Left cardiac atrium (tissue), 4 donors: ENCODE measurements at places on chromosomes 12 and 14. TPM values are rescaled to one million over a fixed set of nuclear protein-coding genes. Genes with fewer than 3 reads are reported as not detected.
A peak's percentile ranks its signal among the peaks of the same experiment; 100 is the strongest.

DNA sequence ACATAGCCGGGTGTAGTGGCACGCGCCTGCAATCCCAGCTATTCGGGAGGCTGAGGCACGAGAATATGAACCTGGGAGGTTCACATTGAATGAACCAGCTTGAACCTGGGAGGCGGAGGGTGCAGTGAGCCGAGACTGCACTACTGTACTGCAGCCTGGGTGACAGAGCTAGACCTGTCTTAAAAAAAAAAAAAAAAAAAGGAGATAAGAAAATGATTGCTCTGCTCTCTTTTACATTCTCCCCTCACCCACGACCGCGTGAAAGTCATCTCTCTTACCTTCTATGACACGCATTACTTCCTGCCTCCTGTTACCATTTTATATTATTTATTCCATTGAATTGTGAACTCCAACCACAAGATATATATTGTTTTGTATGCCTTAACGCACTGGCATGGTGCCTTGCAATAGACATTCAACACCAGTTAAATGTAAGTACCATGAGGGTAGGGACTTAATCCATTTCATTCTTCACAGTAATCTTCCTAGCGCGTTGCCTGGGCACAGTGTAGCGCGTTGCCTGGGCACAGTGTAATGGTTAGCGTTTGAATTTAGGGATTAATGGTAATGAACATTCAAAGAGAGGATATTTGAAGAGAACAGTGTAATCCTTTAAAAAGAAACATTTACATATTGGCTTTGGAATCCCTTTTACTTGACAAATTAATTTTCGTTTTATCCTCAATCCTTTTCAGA, 2.7 kb downstream of the RAP1B start:
- DNase-seq = no peak

Gene SLC48A1
- 28.9 TPM for total RNA-seq

GRCh38 chr14:32697704-32698103, 241.0 kb upstream of the NPAS3 start:
- DNase-seq = no peak

Gene RTL1
- total RNA-seq = not detected

Gene SCN8A
- total RNA-seq = 0.41 TPM

GRCh38 chr12:11836282-11837151, 187.0 kb downstream of the ETV6 start:
- DNase-seq = no peak

- no peak for DNase-seq
These were observed 148.2 kb upstream of the CLEC14A start for GRCh38 chr14:38404100-38404541.

DNA sequence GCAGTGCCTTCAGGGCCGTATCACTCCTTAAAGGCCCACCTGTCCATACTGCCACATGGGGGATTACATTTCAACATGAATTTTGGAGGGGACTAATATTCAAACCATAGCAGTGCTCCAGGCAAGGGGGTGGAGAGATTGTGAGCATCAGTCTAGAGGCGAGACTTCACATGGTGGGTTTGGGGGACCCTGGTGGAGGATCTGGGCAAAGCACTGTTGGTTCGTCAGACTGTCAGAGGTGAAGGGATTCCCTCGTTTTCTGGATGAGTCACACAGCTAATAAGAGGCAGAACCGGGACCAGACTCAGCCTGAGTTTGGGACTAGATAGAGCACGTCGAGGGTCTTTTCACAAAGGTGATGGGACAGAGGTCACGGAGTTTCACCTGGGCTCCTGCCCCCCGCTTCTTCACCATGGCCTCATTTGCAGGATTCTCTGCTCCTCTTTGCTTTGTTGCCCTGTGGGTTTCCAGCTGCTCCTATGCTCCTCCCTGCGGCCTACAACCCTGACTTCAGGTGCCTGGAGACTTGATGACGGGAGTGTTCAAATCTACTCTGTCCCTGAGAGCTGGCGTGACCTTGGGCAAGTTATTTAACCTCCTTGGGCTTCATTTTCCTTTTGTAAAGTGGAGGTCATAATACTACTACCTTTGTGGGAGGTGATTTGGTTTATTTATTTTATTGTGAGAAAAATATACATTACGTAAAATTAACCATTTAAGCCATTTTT, 41.5 kb downstream of the TEAD4 start:
- no peak for DNase-seq

DNA sequence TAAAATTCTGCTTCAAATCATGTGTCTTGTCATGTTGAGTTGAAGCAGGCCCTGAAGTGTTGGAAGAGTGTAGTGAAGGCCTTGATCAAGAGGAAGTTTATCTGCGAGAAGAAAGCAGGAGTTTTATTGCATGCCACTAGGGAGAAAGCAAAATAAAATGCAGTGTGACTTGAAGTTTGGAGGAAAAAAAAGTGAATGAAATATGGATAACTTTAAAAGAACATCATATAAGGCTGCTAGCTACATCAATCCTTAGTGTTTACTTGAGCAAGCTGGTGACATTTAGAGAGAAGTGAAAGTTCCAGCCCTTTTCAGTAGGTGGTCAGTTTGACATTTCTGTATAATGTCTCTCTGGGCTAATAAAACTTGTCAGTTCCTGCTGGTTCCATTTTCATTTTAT, 841.1 kb downstream of the TMTC2 start:
- DNase-seq = no peak

GRCh38 chr14:74583689-74584434, 28.2 kb downstream of the LTBP2 start:
- no peak for DNase-seq

DNA sequence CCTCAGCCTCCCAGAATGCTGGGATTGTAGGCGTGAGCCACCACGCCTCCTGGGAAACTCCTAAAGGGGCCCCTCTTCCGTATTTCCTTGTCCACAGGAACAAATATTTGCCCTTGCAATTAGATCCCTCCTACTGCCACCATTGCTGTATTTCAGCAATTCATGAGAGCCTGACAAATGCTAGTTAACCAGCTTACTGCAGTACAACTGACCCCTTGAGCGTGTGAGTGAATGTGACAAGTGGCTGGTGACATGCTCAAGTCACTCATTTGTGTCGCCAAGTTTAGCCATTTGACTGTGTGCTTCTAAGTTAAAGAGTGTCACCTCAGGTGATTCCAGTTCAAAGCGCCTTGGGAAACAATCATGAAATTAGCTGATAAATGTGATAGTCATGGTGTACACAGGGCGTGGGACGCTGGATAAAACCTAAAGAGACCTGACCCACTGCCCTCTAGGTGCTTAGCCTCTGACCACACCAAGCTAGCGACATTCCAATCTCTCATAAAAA, 56.1 kb upstream of the MAP1LC3B2 start:
- no peak for DNase-seq

DNA sequence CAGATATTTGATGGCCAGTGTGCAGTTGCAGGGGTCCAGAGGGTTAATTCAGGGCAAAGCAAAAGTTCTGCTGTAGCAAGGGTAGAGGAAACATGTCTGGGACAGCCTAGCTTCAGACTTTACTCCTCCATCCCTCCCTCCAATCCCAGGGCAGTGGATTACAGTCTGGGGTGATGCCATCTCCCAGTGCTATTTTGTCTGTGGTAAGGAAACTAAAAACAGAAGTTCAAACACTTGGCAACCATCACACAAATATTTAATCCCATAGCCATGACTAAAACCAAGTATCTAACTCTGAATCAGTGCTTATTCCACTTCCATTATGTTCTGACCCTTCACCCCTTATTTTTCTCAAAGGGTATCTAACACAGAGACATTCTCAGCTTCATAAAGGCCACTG, 61.8 kb downstream of the PIK3C2G start:
- DNase-seq = no peak

Gene HHIPL1
- 2.1 TPM for total RNA-seq

DNA sequence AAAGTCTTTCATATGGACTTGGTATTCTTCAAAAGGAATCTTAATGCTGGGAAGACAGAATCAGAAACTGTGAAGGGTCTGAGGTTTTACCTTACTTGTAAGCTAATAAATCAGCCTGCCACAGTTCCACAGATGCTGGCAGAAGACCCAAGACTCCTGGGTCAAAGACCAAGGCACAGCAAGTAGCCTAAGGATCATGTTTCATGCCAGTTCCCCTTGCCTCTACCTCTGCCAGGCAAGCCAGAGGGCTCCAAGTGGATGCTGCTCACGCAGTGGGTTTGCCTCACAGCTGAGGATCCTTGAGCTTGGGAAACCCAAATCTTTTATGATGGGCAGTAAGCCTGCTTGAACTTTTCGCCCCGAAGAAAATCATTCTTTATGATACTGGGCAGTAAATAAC, 15.2 kb upstream of the RXYLT1 start:
- DNase-seq = no peak

Gene KCNMB4
- 2.6 TPM for total RNA-seq

DNA sequence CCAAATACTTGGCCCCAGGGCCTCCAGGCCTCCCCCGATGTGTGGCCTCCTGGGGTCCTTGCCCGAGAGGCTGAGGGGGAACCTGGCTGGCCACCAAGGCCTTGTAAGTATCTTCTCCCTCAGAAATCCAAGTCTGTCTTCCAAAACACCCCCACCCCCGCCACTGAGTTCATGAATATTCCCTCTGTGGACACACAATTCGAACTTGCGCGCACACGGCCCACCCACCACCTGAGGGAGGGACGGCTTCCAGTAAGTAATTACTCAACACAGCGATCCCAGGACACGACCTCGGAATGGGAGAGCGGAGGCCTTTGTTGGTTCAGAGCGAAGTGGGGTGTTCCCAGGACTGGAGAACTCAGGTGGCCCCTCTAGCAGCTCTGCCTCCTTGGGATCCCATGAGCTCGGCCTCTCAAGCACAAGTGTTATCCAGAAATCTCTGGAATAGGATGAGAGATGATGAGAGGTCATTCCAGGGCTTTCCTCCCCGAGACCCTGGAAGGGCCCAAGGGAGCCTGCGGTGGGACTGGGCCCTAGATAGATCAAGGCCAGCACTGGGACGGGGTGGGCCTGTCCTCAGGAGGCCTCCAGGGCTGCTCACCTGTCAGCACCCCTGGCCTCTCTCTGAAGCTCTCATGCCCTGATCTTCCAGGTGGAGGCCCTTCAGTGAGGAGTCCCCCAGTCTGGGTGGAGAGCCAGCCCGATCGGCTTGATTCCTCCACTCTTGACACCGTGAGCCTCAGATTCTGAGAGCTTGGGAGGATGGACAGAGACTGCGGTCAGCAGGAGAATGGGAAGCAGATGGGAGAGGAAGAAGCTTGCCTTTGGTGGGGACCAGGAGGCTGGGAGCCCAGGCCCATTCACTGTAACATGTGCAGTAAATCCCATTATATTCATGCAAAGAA, 219.0 kb upstream of the RTL1 start:
- peak; percentile 18 for DNase-seq
